Hepatic stellate cell (primary cell): ENCODE measurements at places on chromosomes 1 and 21.

DNA sequence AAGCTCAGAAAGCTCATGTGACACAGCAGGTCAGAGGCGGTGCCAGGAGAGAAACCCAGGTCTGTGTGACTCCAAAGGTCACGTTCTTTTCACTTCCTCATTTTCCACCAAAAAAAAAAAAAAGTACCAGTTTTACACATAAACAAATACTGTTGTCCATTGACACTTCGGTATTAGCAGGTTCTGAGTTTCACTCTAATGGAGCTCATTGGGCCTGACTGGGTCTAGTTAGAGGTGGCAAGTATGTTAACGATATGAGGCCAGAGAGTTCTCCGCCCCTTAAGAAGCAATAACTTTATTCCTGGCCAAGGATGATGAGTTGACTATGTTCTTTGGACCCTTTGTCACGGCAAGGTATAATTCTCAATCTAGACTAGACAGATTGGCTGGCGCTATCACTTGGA is 30.0 kb upstream of the SDE2 start:
- no peak for DNase-seq

DNA sequence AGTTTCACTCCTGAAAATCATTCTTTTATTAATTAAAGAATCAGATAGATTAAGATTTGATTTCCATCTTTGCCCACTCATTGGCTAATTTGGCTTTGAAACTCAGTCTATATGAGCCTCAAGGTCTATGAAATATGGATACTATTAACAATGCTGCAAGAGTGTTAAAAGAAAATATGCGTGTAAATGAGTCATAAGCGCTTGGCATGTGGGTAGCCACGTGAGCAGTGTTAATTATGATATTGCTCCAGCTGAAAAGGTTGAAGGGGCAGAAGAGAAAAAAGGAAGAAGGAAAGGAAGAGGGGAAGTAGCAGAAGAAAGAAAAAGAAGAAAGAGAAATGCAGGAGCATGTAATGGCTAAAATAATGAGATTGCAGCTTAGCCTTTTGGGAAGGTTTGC is 151.4 kb downstream of the CHRM3 start:
- DNase-seq: no peak

DNA sequence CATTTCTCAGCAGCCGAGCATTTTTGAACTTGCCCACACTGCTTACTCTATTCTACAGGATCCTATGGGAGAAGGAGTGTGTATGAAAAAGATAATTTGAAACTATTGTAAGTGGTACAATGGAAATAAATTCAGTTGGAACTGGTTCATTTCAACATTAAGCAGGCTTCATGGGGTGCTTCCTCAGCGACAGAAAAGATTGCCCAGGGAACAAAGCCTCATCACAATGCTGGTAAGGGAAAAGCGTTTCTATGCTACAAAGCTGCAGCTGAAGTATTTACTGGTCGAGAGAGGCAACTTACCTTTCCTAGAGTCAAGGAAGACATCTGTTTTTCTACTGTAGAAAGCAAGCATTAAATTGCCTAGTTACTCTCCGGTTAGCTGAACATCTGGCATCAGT is 568.2 kb upstream of the ZP4 start:
- DNase-seq: no peak

GRCh38 chr1:156794506-156795373 is 21.9 kb downstream of the SH2D2A start:
- no peak for DNase-seq

GRCh38 chr1:38076038-38076437 is 29.4 kb upstream of the POU3F1 start:
- DNase-seq: no peak
